ENCODE measurements at places on chromosomes 1 and 21.
A peak's percentile ranks its signal among the peaks of the same experiment; 100 is the strongest.

GRCh38 chr1:226491093-226491850, 57.3 kb upstream of the STUM start:
- DNase-seq, result peak; percentile 19

DNA sequence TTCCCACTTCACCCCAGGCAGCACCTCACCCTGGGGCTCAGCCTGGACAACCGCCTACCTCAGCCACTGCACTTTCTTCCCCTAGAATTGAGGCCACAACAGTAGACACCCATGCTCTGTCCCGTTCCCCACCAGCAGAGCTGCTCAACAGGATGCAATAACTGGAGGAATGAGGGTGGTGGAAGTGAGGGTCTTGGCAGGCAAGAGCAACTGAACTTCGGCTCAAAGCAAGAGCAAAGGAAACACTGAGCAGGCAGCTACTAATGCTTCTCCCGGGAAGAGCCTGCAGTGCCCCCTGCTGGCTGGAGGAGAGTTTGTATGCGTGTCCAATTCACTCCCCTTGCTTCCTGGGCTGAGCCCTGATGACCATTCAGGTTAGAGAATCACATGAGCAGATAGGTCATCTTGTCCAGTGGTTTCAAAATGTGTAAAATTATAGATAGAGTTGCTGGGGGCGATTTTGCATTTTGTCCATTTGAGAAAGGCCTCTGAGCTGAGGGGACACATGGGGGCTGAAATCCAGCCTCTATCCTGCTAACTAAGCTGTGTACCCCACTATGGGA, 13.9 kb downstream of the NT5C1A start:
- peak; percentile 84 for DNase-seq

DNA sequence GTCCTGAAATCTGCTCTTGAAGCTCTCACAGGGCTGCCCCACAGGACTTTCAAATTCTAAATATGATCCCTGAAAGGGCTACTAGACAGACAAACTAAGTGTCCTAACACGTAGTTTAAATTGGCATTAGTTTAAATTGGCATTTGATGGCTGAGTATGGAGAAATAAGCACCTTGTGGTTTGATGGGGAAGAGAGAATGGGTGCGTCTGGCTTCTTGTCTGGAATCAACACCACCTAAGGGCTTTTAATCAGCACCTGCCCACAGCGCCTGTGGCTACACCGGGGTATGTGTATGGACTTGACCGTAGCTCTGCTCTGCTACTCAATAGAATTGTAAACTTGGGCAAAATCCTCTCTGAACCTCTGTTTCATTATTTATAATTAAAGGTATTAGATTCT, 5.7 kb upstream of the LAMB3 start:
- DNase-seq, result no peak

GRCh38 chr1:155086128-155086741, 7.6 kb downstream of the EFNA3 start:
- peak; percentile 91 for DNase-seq

DNA sequence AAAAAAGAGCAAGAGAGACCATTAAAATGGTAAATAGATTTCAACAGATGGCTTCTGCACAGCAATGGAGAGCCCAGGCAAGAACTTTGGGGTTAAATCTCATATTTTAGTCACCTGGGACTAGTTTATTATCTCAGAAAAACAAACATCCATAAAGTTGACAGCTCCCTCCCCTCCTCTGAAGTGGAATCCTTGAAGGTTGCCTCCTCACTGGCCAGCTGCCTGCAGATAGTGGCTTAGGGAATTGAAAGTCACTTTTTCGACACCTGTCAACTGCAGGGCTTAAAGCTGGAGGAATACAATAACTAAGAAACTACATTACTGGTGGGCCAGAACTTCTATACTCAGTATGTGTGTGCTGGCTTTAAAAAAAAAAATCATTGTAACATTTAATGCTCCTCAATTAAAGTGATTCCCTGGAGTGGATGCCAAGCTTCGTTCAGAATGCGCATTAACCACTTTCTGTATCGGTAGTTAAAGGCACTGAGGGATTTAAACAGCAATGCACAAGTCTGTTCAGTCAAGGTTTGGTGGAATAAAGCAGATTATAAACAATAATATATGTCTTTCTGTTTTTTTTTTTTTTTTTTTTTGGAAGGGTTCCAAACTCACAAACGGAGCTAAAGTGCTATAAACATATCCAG, 52.5 kb downstream of the LHX4 start:
- no peak for DNase-seq

DNA sequence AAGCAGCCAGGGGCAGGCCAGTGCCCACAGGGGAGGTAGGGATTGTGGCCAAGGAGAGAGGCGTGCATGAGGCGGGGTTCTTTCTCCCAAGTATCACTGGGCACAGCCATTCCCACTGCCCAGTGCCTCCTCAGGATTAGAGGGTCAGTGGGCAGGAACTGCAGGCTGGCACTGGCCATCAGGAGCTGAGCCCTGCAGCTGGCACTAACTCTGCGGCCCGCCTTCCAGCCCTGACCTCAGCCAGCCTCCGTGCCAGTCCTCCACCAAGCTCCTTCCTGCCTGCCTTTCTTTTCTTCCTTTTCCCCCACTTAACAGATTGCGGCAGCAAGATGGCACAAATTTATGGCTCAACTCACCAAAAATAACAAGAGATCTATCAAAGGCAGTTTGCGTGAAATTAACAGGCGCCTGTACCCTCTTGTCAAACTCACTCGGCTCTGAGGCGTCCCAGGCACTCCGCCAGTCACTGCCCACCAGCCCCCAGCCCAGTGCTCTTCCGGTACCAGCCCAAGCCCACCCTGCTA, 11.1 kb downstream of the ADGRB2 start:
- DNase-seq, result no peak

DNA sequence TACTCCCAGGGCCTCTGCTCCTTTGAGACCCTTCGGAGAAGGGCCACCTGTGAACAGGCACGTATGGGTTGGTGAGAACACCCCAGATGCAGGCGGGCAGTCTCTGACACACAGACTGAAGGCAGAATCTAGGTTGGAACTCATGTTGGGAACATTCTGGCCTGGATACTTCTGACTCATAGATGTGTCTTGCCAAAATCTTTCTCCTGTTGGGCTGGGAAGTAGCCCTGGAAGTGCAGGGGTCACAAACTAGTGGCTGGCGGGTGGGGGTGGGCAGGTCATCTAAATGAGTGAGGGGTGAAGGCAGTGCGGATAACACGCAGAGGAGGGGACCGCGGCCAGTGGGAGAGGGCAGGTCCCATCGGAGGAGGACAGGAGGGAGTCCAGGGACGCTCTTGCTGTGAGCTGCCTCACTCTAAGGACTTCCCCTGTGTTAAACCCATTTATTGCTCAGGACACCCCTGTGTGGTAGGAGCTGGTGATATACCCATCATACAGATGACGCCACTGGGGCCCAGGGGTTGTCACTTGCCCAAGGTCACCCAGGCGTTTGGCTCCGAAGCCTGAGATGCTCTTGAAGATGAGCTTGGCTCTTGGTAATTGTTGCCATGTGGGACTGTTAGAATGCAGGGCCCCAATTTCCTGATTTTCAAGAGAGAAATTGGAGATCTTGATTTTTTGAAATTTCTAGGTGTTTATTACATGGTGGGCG, 181.0 kb downstream of the PTPRU start:
- peak; percentile 32 for DNase-seq

Measured in ecto neural progenitor cell (in vitro differentiated cells).